ENCODE measurements at places on chromosomes 12 and 14. TPM values are rescaled to one million over a fixed set of nuclear protein-coding genes. Genes with fewer than 3 reads are reported as not detected.

GRCh38 chr12:25710128-25710527 lies 157.0 kb upstream of the LMNTD1 start:
- no peaks in the 10 kb centered on the region for H3K27me3 ChIP-seq
- no peaks in the 10 kb centered on the region for H3K4me1 ChIP-seq
- H3K4me3 ChIP-seq = no peak overlapping the region
- H3K36me3 ChIP-seq = no peaks in the 10 kb centered on the region
- no peak overlapping the region for H3K27ac ChIP-seq
- DNase-seq = no peak

The APOF gene
- 199 TPM for total RNA-seq

The LRRC10 gene
- total RNA-seq = not detected

GRCh38 chr14:73818821-73819220 lies 32.8 kb upstream of the PTGR2 start:
- H3K4me3 ChIP-seq = no peak overlapping the region
- DNase-seq = no peak
- H3K4me1 ChIP-seq = no peaks in the 10 kb centered on the region
- H3K27me3 ChIP-seq = no peaks in the 10 kb centered on the region
- H3K36me3 ChIP-seq = no peaks in the 10 kb centered on the region

- DNase-seq = no peak
- H3K36me3 ChIP-seq = no peaks in the 10 kb centered on the region
- H3K27me3 ChIP-seq = no peaks in the 10 kb centered on the region
Measured at GRCh38 chr12:6632026-6632983, 3.5 kb downstream of the LPAR5 start.

The PPP1R1A gene
- total RNA-seq = 153 TPM

The LALBA gene
- not detected for total RNA-seq

DNA sequence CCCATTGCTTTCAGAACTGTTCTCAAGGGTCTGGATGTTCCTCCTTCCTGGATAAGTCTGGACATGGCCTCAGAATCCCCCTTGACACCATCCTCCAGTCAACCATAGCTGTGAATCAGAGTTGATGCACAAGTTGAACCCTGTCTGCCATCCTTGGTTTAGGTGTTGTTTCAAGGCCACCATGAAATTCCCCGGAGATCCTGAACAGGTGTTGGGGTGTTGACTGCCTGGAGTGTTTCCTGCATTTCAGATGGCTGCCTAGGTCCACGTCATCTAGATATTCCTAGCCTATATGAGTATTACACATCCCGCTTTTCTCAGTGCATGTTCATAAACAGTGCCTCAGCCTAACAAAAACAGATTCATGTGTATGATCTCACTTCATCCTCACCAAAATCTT lies 86.7 kb upstream of the PWP1 start:
- no peaks in the 10 kb centered on the region for H3K4me1 ChIP-seq
- H3K36me3 ChIP-seq = no peaks in the 10 kb centered on the region
- no peaks in the 10 kb centered on the region for H3K27me3 ChIP-seq

GRCh38 chr12:132190012-132190755 lies 45.9 kb downstream of the NOC4L start:
- no peaks in the 10 kb centered on the region for H3K4me1 ChIP-seq
- H3K36me3 ChIP-seq = no peaks in the 10 kb centered on the region
- H3K27ac ChIP-seq = peak overlapping the region; percentile 39
- no peaks in the 10 kb centered on the region for H3K27me3 ChIP-seq

GRCh38 chr14:40955131-40955505 lies 651.6 kb upstream of the LRFN5 start:
- no peaks in the 10 kb centered on the region for H3K27me3 ChIP-seq
- H3K27ac ChIP-seq = no peak overlapping the region
- H3K4me1 ChIP-seq = no peaks in the 10 kb centered on the region
- no peak overlapping the region for H3K4me3 ChIP-seq
- no peaks in the 10 kb centered on the region for H3K36me3 ChIP-seq

- H3K4me1 ChIP-seq = no peaks in the 10 kb centered on the region
- no peaks in the 10 kb centered on the region for H3K27me3 ChIP-seq
- H3K36me3 ChIP-seq = no peaks in the 10 kb centered on the region
Measured at GRCh38 chr12:113580437-113580836, 108.8 kb upstream of the LHX5 start.

The MYBPC1 gene
- total RNA-seq = not detected

The INHBC gene
- total RNA-seq = 14.7 TPM

The SIX6 gene
- not detected for total RNA-seq

DNA sequence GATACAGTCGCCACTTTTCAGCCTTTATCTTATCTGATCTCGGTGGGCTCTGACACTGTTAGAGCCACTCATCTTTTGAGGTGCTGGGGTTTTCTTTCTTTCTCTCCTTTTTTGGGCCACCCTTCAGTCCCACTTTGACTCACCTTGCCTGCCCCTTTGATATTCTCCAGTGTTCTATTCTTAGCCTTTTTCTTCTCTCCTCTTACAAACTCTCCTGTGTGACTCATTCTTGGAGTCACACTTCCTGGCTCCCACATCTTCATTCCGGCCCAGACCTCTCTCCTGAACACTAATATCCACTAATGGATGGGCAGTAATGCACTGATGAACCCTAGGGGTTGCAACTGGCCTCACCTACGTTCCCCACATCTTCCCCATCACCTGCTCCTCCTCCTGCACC lies 2.2 kb upstream of the DCD start:
- H3K36me3 ChIP-seq = no peaks in the 10 kb centered on the region
- no peaks in the 10 kb centered on the region for H3K4me1 ChIP-seq
- no peaks in the 10 kb centered on the region for H3K27me3 ChIP-seq
- no peak overlapping the region for H3K4me3 ChIP-seq
- no peak overlapping the region for H3K27ac ChIP-seq

DNA sequence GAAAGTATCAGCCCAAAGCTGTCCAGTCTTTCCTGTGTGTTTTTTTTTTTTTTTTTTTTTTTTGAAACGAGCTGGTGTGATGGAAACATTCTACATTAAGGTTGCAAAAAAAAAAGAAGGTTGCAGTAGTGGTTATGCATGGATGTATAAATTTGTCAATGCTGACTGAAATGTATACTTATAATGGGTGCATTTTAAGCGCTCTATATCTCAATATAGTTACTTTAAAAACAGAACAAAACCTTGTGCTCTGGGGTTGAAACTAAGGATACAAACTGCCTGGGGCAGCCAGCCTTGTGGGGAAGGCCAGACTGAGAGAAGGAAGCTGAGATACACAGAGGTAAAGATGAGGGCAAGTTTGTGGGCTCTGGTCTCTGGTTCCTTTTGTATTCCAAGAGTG lies 87.3 kb upstream of the RMST start:
- H3K27me3 ChIP-seq = no peaks in the 10 kb centered on the region
- H3K36me3 ChIP-seq = no peaks in the 10 kb centered on the region
- no peak overlapping the region for H3K27ac ChIP-seq
- DNase-seq = no peak

DNA sequence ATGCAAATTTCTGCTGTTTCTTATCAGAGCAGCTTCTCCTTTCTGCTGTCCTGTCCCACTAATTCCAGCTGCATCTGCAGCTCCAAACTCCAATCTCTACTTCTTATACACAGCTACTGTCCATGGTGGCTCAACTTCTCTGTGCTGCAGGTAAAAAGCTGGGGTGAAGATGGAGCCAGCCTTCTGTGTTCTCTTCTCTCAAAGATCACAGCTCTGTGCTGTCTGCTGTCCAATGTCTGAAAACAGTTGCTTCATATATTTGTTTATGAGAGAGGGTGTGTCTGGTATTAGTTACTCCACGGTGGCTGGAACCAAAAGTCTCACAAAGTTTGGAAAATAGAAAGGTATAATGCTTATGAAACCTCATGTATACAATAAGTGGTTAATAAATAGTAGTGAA lies 445.8 kb upstream of the TBX3 start:
- H3K27ac ChIP-seq = peak overlapping the region; percentile 7
- H3K4me1 ChIP-seq = no peaks in the 10 kb centered on the region
- H3K4me3 ChIP-seq = no peak overlapping the region
- no peaks in the 10 kb centered on the region for H3K27me3 ChIP-seq

The LRTM2 gene
- not detected for total RNA-seq

The NTS gene
- not detected for total RNA-seq

DNA sequence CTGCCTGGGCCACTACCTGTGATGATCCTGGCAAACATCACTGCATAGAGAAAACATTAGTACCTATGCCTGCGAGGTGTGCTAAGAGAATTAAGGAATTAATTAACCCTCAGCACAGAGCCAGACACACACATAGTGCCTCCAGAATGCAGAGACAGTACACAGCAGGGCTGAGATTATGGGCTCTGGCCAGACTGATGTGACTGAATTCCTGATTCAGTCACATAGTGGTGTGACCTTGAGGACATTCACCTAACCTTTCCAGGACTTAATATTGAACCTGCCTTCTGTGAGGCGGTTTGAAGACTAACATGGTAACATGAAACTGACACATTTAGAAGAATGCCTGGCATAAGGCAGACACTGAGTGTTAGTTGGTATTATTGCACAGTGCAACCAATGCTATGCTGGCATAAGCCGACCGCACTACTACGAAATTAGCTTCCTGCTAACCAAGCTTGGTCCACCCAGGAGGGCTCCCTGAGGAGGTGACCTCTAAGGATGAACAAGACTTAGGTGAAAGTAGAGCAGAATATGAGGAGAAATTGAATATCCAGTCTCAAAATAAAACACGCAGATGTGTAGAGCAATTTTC lies 32.0 kb upstream of the SELPLG start:
- peak overlapping the region; percentile 76 for H3K27ac ChIP-seq
- no peaks in the 10 kb centered on the region for H3K36me3 ChIP-seq
- H3K4me3 ChIP-seq = no peak overlapping the region
- peaks cover 28% of the 10 kb centered on the region for H3K4me1 ChIP-seq
- DNase-seq = no peak

DNA sequence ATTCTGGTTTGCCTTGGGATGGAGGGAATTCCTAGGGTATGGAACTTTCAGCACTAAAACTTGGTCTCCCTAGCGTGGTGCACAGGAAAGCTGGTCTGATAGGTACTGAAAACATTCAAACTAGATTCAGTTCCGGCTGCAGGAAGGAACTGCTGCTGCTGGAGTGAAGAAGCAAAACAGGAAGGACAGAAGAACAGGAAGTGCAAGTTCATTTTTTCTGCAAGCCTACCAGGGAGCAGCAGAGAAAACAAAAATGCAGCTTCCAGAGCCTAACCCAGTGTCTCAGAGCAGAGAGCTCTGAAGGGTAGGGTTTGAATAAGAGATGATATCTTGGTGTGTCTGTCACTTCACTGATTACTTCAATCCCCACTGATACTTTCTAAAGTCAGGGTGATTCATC lies 165.2 kb downstream of the VRK1 start:
- no peak overlapping the region for H3K4me3 ChIP-seq
- peak overlapping the region; percentile 1 for H3K27ac ChIP-seq
- H3K36me3 ChIP-seq = no peaks in the 10 kb centered on the region
- no peak for DNase-seq
- H3K27me3 ChIP-seq = no peaks in the 10 kb centered on the region

DNA sequence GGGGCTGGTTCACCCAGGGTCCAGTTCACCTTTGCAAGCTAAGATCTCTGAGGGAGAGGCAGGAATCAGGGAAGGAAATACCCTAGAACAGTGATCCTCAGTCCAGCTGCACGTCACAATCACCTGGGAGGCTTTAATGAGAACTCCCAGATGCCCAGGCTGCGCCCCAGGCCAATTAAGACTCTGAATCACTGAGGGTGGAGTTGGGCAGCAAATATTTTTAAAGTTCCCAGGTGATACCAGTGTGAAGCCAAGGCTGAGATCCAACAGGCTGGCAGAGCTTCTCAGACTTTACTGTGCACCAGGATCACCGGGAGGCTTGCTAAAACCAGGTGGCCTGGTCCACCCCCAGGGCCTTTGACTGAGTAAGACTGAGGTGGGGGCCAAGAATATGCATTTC lies 23.8 kb downstream of the MYL2 start:
- no peaks in the 10 kb centered on the region for H3K4me1 ChIP-seq
- H3K27me3 ChIP-seq = no peaks in the 10 kb centered on the region
- DNase-seq = no peak

GRCh38 chr14:44700184-44700583 lies 193.1 kb upstream of the FSCB start:
- H3K27ac ChIP-seq = no peak overlapping the region
- no peak for DNase-seq
- no peaks in the 10 kb centered on the region for H3K36me3 ChIP-seq

The GSG1 gene
- total RNA-seq = not detected

- H3K27ac ChIP-seq = no peak overlapping the region
- no peaks in the 10 kb centered on the region for H3K36me3 ChIP-seq
- DNase-seq = no peak
- no peaks in the 10 kb centered on the region for H3K27me3 ChIP-seq
- peaks cover 2% of the 10 kb centered on the region for H3K4me1 ChIP-seq
Measured at GRCh38 chr14:100058777-100059437, 6.3 kb upstream of the EVL start.

GRCh38 chr12:47070310-47070709 lies 9.1 kb upstream of the PCED1B start:
- H3K4me1 ChIP-seq = no peaks in the 10 kb centered on the region
- H3K27me3 ChIP-seq = no peaks in the 10 kb centered on the region
- no peak overlapping the region for H3K27ac ChIP-seq
- no peak for DNase-seq

GRCh38 chr12:26651566-26652188 lies 181.3 kb downstream of the ITPR2 start:
- H3K4me1 ChIP-seq = no peaks in the 10 kb centered on the region
- no peak for DNase-seq
- no peaks in the 10 kb centered on the region for H3K36me3 ChIP-seq

GRCh38 chr12:46982629-46983392 lies 96.6 kb upstream of the PCED1B start:
- no peaks in the 10 kb centered on the region for H3K27me3 ChIP-seq
- no peak overlapping the region for H3K4me3 ChIP-seq
- H3K27ac ChIP-seq = no peak overlapping the region
- no peaks in the 10 kb centered on the region for H3K36me3 ChIP-seq

The KRT79 gene
- not detected for total RNA-seq

- H3K4me1 ChIP-seq = no peaks in the 10 kb centered on the region
- H3K27ac ChIP-seq = no peak overlapping the region
- no peak for DNase-seq
- H3K27me3 ChIP-seq = no peaks in the 10 kb centered on the region
- H3K4me3 ChIP-seq = no peak overlapping the region
- no peaks in the 10 kb centered on the region for H3K36me3 ChIP-seq
Measured at GRCh38 chr12:23757541-23757962, 191.9 kb downstream of the SOX5 start.

- H3K27ac ChIP-seq = no peak overlapping the region
- no peaks in the 10 kb centered on the region for H3K4me1 ChIP-seq
- no peaks in the 10 kb centered on the region for H3K27me3 ChIP-seq
- no peaks in the 10 kb centered on the region for H3K36me3 ChIP-seq
- DNase-seq = no peak
- H3K4me3 ChIP-seq = no peak overlapping the region
Measured at GRCh38 chr12:111764120-111764821, 2.5 kb upstream of the ALDH2 start.

DNA sequence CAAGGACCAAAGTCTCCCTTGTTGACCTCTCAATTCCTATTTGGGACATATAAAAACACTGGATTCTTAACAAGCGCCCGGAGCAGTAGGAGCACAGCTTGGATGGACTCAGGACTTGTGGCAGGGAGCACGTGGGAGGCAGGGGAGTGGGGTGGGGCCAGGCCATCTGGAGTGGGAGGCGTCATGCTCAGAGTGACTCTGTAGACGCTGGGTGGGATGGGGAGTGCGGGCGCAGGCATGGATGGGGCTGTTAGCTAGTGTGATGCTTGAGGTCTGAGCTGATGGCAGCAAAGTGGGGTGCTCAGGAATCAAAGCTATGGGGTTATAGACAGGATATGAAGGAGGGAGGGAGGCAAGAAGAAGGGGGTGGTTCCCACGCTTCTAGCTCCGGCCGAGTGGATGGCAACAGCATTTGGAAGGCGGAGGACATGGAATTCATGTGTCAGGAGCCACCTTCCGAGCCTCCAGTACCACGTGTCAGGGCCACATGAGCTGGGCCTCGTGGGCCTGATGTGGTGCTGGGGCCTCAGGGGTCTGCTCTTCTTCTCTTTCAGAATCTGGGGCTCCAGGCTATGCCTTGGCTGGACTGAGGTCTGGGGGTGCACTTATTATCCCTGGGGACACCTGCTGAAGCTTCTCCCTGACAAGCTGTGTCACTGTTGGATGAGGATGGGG lies 26.2 kb downstream of the MEG3 start:
- no peak overlapping the region for H3K4me3 ChIP-seq
- no peaks in the 10 kb centered on the region for H3K4me1 ChIP-seq
- H3K27ac ChIP-seq = no peak overlapping the region
- no peak for DNase-seq

Data from right lobe of liver (tissue), 6 donors.